AML-193 (cell line): ENCODE measurements at places on chromosomes 12 and 14.

DNA sequence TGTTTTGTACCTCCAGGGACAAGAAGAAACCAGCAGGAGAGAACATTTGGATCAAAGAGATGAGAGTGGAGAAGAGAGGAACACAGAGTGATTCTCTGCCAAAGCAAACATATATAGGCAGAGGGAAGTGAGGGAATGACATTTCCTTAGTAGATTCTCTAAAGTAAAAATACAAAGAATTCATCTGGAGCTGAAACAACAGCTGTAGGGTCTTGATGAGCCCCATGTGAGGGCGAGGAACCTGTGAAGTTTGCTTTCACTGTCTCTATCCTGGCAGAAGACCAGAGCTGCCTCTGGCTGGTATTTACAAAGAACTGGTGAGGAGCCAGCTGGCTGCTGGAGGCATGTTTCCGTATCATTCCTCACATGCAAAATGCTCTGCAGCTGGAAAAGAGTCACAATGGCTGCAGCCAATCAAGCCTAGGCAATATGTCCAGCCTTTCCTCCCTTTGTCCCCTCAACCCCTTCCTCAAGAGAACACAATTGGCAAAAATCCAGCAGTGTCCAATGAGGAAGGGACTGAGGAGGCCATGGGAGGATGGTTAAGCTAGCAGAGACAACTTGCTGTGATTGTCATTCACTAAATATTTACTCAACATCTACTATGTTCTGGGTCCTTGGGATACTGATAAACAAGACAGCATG lies 122.5 kb downstream of the PHLDA1 start:
- no peak for DNase-seq

- no peak for DNase-seq
These were observed 1.4 kb downstream of the PLXNC1 start for GRCh38 chr12:94149781-94150239.

DNA sequence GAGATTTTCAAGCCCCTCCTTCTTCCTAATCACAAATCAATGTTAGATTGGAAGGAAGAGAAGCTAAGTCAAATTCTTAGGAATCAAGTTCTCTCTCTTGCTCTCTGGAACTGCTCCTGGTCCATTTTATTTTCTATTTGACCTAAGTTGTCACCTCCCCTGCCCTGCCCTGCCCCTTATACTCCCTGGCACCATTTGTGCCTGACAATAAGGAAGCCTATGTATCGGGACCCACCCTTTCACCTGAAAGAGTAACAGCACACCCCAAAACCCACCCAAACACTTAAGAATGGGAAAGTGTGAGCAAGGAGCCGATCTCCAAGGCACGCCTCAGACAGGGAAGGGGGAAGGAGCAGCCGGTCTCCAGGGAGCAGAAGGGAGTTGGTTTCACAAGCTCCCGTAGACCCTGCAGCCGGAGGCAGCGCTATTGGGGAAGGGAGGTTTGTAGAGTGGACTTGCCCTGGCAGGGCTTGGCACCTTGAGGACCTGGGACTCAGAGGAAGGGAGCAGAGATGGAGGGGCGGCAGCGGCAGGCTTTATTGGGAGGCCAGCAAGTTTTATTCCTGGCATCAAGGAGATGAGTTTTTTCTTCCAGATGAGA lies 1.6 kb downstream of the LRRC74A start:
- DNase-seq, result no peak

- DNase-seq, result no peak
These were observed 116.0 kb downstream of the TMEM132C start for GRCh38 chr12:128382946-128383345.

DNA sequence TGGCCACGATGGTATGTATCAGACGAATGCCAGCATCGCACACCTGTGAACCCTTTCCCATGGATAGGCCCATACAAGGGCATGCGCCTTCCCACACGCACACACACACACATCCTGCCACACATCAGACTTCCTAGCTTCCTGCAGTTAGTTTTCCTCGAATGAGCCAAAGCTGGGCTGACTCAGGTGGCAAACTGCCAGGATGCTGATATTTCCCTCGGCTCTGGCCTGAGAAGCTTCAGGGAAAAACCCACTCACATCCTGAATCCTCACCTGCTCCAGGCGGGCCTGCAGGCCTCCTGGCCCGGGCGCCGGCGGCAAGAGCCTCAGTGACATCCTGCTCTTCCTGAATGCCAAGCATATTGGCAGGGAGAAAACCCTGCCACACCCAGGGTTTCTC lies 22.4 kb downstream of the CALM1 start:
- DNase-seq, result no peak

DNA sequence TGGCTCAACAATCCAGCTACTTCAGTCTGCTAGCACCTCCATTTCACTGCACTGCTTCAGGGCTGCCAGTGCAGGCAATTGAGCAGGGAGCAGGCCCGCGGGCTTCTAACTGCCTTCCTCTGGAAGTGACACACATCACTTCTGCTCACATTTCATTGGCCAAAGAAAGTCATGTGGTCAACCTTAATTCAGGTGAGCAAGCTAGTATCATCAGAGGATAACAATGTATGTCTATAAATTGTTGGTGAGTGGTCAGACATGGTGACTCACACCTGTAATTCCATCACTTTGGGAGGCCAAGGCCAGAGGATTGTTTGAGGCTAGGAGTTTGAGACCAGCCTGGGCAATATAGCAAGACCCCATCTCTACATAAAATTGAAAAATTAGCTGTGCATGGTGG lies 22.3 kb upstream of the CHGA start:
- no peak for DNase-seq
